ENCODE measurements at places on chromosomes 12 and 14.

DNA sequence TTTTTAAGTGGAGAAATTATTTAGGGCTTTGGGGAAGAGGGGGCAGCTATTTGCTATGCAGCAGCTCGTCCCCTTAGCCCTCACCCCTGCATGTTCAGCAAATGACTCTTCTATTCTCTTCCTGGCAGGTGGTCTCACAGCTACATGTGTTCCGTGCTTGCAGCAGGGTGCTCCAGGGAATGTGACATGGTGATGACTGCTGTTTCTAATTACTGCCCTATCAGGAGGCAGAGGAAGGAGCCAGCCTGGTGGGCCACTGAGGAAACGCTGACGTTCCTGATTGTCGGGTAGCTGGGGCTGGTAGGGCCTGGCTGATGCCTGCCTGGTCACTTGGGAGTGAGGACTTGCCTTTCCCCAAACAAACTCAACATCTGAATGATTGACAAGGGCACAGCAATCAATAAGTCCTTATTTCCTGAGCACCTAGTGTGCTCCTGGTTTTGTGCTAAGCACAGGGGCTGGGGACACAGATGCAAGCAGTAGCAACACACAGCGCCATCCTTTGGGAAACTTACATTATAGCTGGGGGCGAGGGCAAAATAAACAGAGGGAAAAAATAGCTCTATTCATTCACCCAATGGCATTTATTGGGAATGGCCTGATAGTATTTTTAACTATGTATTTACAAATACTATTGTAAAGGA, 377.8 kb downstream of the FUT8 start:
- no peak for DNase-seq

GRCh38 chr14:101876555-101876938, 87.8 kb upstream of the DYNC1H1 start:
- peak; percentile 32 for DNase-seq

DNA sequence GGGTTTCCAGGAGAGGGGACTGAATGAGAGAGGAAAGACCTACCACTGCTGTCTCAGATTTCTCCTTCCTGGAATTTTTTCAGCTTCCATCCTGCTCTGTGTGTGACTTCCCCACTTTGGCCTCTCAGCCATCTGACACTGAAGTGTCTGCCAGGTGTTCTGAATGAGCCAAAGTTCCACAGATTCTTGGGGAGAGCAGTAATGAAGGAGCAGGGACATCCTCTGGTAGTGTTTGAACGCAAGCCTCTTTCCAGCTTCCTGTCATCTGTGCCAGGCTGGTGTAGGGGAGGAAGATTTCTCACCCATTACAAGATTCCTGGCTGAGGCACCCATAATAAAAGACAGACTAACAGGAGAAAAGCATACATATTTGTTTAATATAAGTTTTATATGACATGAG, 141.7 kb upstream of the NRXN3 start:
- DNase-seq, result no peak

DNA sequence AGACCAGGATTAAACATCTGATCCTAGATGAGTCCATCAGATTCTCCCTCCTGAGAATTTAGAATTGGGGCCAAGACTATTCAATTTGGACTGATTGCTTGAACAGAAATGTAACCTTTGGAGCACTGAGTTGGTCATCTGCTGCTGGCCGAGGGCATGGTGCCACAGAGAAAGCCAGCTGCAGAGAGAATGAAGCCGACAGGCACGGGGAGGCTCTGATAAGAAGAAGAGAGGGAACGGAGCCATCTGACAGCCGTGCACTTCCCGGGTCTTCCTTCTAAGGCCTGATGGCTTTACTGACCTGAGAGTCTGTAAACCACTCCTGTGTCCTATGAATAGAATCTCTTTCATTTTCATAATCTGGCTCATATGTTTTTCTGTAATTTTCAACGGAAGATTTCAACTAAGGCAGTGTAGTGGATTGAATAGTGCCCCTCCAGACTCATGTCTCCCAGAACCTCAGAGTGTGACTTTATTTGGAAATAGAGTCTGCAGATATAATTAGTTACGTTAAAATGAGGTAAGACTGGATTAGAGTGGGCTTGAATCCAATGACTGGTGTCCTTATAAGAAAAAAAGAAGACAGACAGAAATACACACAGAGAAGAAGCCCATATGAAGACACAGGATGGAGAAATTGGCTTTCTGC, 39.1 kb upstream of the FRS2 start:
- DNase-seq, result no peak

GRCh38 chr14:91197631-91198030, 46.9 kb downstream of the GPR68 start:
- no peak for DNase-seq

Measured in stimulated activated CD8-positive, alpha-beta memory T cell treated with anti-CD3 and anti-CD28 coated beads, Interleukin-2, amount 100 ng/mL, for 1 hour (primary cell).